Stimulated activated naive CD8-positive, alpha-beta T cell treated with anti-CD3 and anti-CD28 coated beads, Interleukin-15, Interleukin-2, amounts not matched to agents 100 U/mL and 50 U/mL, for 24 hours (primary cell): ENCODE measurements at places on chromosomes 4 and X.

- no peak for DNase-seq
These were observed 120.7 kb downstream of the GLRA3 start for GRCh38 chr4:174708381-174708780.

- DNase-seq = no peak
These were observed 137.8 kb upstream of the DUSP21 start for GRCh38 chrX:44705817-44706551.

DNA sequence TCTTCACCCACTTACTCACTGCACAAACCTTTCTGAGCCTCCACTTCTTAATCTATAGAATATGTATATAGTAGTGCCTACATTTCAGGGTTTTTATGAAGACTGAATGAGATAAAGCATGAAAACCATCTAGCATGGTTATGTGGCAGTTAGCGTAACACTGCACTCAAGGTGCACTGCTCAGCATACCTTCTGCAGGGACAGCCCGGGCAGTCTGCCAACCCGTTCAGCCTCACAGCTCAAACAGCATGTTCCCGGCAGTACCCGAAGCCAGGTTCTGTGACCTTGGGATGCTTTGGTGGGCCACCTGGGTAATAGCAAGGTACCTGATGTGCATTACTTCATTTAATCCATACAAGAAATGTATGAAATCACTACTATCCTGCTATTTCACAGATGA is 81.4 kb downstream of the DOCK11 start:
- DNase-seq = no peak

DNA sequence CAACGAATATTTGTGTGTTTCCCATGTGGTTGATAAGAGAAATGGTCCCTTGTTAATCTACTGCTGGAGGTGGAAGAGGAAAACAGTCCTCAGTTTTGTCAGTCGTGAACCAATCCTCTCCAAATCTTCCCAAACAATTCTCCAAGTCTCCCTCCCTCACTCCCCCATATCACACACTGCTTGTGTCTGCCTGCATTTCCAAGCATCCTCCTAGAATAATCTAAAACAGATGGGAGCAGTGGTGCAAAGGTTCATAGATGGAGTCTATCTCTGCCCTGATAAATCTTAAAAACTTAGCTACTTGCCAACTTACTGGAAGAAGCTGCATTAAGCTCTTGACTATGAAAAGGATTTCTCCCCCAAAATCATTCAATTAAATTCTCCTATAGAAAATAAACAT is 43.7 kb upstream of the SH3KBP1 start:
- no peak for DNase-seq

DNA sequence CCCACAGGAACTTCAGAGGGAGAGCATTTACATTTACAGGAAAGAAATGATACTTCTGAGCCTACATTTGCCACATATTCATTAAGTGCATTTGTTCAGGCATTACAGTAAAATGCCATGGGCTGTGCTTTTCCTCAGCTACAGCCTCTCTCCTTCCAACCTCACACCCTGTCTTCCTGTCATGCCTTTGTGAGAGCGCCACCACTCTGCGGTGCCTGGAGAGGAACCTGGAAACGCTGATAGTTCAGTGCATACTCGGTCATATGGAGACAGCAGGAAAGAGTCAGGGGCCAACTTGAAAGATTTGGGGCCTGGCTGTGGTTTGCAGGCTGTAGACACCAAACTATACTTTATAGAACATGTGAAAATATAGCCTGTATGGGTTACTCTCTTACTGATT is 40.5 kb downstream of the NFKB1 start:
- DNase-seq = no peak

DNA sequence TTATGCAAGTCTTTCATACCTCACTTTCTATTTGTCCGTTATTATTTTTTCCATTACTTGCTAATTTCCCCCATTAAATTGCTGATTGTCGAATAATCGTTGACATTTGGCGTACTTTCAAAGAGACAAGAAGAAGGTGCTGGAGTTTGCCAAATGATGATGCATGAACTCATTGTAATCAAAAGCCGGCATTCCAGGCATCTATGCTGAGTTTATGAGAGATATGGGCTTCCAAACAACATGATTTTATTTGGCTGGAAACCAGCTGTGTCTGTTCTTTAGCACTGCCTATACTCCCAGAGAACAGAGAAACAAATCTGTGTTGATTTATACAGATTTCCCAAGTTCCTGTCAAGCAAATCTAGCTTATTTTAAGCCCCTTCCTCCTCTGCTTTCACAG is 80.8 kb upstream of the RPS6KA3 start:
- DNase-seq = no peak

- no peak for DNase-seq
These were observed 63.1 kb downstream of the COX18 start for GRCh38 chr4:73006286-73006990.

DNA sequence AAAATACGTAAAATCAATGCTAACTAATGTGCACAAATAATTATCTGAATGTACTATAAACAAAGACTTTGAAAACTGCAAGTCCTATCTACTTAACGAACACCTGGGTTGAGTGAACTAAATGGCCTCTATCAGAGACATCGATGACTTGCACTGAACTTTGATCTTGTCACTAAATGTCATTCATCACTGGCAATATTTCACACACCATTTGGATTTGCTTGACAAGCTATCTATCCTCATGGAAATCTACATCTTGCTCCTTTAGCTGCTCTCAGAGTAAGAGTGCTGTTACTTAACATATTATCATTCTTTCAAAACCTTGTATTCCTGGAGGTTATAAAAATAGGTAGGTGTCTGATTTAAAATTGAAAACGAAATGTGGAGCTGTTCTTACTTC is 289.3 kb downstream of the TLL1 start:
- DNase-seq = no peak

- no peak for DNase-seq
These were observed 22.3 kb downstream of the RPS6KA6 start for GRCh38 chrX:84165711-84166110.

GRCh38 chr4:141497627-141498026 is 138.8 kb upstream of the IL15 start:
- no peak for DNase-seq

- DNase-seq = no peak
These were observed 43.4 kb upstream of the TAF9B start for GRCh38 chrX:78182881-78183280.

GRCh38 chr4:74364652-74365491 is at the start of gene EREG:
EREG (plus strand) TSS chr4:74365145; CDS start chr4:74365309, 164 bp downstream.
- peak; percentile 27 for DNase-seq

GRCh38 chr4:135244696-135245095 is 1043.1 kb upstream of the PABPC4L start:
- DNase-seq = no peak

GRCh38 chrX:7635604-7636003 is 207.4 kb upstream of the VCX start:
- DNase-seq = no peak

GRCh38 chr4:183920512-183920911 is 15.4 kb downstream of the STOX2 start:
- DNase-seq = no peak

- DNase-seq = no peak
These were observed 19.2 kb downstream of the PPP3CA start for GRCh38 chr4:101328063-101328602.

- DNase-seq = no peak
These were observed 47.2 kb downstream of the NEIL3 start for GRCh38 chr4:177356921-177357320.
